Activated CD4-positive, alpha-beta T cell treated with anti-CD3 and anti-CD28 coated beads for 36 hours (primary cell): ENCODE measurements at places on chromosomes 11 and 22. TPM values are rescaled to one million over a fixed set of nuclear protein-coding genes. Genes with fewer than 3 reads are reported as not detected.

Gene CLMP
- 0.05 TPM for total RNA-seq

Gene PEX16
- 28.1 TPM for total RNA-seq

DNA sequence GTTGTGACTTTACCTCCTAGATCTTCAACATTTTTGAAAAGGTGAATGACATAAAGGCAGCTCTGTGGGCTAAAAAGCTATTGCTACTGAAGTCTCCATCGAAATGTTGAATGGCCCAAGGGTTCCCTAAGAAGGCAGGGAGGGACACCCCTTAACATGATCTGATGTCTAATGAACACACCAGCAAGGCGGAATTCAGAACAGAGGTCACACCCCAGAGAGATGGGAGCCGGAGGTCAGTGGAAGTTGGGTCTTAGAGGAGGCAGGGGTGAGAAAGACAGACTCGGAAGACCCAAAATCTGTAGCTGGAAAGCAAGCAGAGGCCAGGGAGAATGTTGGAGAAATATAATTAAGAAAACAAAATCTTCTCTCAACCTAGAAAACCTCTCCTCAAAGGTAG, 79.0 kb downstream of the TRIM29 start:
- H3K27me3 ChIP-seq: peaks cover 6% of the 10 kb centered on the region
- no peaks in the 10 kb centered on the region for H3K36me3 ChIP-seq
- H3K4me1 ChIP-seq: no peaks in the 10 kb centered on the region
- no peak overlapping the region for H3K4me3 ChIP-seq
- no peak overlapping the region for H3K27ac ChIP-seq

DNA sequence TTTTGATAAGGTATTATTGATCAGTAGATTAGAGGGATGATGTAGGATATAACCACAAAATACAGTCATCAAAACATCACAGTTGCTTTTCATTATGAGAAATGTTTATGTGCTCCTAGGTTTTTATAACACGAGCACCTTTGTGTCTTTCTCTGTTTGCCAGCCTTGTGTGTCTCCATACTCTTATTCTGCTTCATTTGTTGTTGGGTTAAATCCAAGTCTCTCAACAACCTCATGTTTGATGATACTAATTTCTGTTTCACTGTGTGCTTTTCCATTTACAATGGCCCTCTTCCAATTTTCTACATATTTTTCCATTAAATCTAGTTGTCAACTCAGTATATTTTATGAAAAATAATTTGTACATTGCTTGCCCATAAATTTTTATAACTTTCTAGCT, 107.7 kb upstream of the POU2AF2 start:
- no peak for DNase-seq
- no peaks in the 10 kb centered on the region for H3K36me3 ChIP-seq
- H3K4me1 ChIP-seq: no peaks in the 10 kb centered on the region
- no peak overlapping the region for H3K27ac ChIP-seq
- no peak overlapping the region for H3K4me3 ChIP-seq

- H3K27ac ChIP-seq: no peak overlapping the region
- peaks cover 3% of the 10 kb centered on the region for H3K27me3 ChIP-seq
- H3K36me3 ChIP-seq: no peaks in the 10 kb centered on the region
- DNase-seq: no peak
These were observed 274.7 kb downstream of the NXPE2 start for GRCh38 chr11:114953039-114953438.

DNA sequence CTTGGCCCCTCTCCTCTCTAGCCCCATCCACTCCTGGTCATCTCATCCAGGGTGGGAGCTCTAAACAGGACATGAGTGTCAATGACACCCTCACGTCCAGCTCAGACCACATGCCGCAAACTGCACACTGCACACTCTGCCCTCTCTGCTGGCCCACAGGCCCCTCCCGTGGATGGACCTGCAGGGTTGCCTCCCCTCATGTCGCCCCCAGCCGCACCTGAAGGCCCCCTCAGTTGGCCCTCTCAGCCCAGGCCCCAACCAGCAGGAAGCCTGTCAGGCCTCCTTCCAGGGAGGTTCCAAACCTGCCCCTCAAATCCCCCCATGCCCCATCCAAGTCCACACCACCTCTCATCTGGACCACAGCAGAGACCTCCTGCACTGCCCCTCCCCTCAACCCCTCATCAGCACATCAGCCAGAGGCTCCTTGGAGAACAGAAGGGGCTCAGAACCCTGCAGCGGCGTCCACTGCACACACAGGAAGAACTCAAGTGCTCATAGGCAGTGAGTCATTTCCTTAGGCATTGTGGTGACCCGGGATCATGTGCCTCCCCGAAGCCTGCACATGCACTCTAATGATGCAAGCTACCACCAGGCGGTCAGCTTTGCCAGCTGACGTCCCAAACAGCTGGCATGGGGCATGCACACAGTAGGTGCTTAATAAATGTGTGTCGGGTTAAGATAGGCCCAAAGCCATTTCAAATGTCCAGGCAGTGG, 12.9 kb upstream of the CDKN1C start:
- peak; percentile 77 for DNase-seq
- H3K4me1 ChIP-seq: peaks cover 30% of the 10 kb centered on the region
- no peaks in the 10 kb centered on the region for H3K27me3 ChIP-seq

- no peaks in the 10 kb centered on the region for H3K36me3 ChIP-seq
- H3K4me3 ChIP-seq: no peak overlapping the region
- DNase-seq: no peak
- no peak overlapping the region for H3K27ac ChIP-seq
- H3K4me1 ChIP-seq: peaks cover 3% of the 10 kb centered on the region
- peaks cover 19% of the 10 kb centered on the region for H3K27me3 ChIP-seq
These were observed 40.7 kb upstream of the TIMP3 start for GRCh38 chr22:32760815-32761214.
